ENCODE measurements at places on chromosomes 12 and 14. TPM values are rescaled to one million over a fixed set of nuclear protein-coding genes. Genes with fewer than 3 reads are reported as not detected.

GRCh38 chr12:121005346-121005815, 10.9 kb downstream of the C12orf43 start:
- DNase-seq: no peak

DNA sequence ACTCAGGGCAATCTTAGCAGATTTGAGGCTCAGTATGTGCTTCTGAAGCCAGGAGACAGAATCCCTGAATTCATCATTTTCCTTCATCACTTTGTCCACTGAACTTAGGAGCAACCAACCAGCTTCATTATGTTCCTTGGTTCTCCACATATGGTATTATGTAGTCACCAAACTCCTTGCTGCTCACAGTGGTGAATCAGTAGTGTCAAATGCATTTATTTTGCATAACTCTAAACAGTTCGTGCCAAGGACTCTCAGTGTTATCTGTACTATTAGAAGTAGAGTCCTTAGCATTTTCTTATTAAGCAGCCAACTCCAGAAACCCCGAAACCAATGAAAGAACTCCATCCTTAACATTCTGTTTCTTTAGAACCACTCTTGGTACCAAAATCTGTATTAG, 466.9 kb upstream of the RGS6 start:
- no peak for DNase-seq

DNA sequence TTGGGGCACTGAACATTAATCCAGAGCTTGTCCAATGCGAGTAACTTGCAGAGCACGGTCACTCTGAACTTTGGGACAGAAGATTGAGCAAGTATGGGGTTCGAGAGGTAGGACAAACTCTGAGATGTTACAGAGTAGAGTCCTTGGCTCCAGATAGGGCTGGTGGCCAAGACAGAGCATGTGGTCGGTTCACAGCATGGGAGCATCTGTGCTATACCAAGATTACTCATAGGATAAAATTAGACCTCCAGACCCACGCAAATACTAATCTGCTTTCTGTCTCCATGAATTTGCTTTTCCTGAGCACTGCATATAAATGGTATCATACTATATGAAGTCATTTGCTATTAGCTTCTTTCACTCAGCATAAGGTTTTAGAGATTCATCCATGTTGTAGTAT, 93.4 kb upstream of the TBX5 start:
- DNase-seq: no peak

DNA sequence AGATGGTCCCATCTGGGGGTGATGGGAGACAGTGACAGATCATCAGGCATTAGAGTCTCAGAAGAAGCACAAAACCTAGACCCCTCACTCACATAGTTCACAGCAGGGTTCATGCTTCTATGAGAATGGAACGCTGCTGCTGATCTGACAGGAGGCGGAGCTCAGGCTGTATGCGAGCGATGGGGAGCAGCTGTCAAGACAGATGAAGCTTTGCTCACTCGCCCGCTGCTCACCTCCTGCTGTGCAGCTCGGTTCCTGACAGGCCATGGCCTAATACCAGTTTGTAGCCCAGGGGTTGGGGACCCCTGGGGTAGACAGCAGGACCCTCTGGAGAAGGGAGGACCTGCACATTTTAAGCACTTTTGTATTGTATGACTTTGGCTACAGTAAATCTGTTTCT, 111.2 kb downstream of the LGMN start:
- no peak for DNase-seq

GRCh38 chr14:106037380-106037779, 511.0 kb downstream of the TMEM121 start:
- no peak for DNase-seq

GLT1D1 gene
- total RNA-seq: 2.0 TPM

KRT78 gene
- total RNA-seq: not detected

RPL41 gene
- total RNA-seq: 2,818 TPM

GRCh38 chr14:81264671-81265070, 43.9 kb upstream of the GTF2A1 start:
- no peak for DNase-seq
